COR-L47 (cell line): ENCODE measurements at places on chromosomes 16 and 17.

GRCh38 chr17:5758651-5759050 is 174.3 kb upstream of the NLRP1 start:
- DNase-seq: no peak

GRCh38 chr16:66050991-66051390 is 315.5 kb upstream of the CDH5 start:
- no peak for DNase-seq

DNA sequence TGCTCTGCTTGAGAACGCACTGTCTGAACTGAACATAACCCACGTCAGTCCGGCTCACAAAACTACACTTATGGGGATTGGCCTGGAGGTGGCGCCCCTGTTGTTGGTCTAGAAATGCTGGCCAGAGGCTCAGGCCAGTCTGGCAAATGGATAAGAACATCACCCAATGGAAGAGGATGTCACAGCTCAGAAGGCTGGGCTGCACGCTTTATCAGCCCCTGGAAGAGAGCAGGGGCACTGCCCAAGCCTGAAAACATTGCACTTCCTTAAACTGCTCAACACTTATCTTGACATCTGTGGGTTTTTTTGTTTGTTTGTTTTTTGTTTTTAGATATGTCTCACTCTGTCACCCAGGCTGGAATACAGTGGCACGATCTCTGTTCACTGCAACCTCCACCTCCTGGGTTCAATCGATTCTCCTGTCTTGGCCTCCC is 24.8 kb upstream of the BPTF start:
- peak; percentile 51 for DNase-seq

DNA sequence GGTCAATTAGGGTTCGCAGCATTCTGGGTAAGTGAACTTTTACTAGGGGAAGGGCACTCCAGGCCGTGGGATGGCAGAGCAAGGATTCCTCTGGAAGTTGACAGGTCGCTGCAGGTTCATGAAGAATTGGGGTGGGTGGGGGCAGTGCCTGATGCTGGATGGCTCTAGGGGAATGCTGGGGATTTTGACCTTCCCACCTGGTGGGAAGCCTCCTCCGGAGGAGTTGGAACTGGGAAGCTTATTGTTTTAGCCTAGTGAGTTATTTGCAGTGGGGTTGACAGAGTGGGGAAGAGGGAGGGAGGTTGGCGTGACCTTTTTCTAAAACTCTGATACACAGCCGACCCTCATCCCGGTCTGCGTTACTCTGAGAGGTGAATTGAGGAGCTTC is 606 bp upstream of the C17orf113 start:
- DNase-seq: no peak

DNA sequence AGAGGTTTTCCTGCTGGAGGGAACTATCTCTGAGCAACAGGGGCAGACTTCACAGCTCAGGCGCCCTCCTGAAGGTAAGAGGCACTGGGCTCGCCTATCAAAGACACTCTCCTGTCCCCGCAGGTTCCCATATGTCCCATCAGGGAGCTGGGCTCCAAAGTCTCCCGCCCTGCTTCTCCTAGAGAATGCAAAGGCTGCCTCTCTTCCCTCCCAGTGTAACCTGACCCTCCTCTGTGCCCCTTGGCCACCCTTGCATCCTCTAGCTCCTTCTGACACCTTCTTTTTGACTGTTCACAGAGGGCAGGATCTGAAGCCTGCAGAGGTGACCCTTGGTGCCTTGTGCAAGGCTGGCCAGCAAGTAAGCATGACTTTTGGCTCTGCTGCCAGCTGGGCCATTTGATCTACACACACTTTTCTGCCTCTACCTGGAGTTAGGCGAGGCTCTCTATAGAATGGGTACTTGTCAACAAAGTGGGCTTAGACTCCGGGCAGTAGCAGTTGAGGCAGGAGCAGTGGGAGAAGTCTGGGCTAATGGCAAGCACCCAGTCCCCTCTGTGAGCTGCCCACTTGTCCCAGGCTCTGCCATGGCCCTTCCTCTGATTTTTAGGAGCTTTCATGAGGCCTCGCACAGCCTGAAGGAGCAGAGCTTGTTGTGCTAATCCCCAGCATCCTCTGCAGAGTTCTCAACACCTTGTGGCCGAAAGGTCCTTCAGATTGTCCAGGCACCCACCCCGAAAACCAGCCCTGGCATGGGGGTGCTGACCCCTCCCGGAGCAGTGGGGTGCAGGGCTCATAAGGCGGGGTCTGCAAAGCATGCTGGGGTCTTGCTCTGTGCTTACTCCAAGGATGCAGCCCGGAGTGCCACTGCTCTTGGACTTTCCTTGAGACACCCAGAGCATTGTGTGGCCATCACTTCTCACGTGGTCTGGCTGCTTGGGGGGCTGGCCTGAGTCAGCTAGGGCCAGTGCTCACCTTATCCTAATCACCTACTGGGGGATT is 122.9 kb downstream of the METRNL start:
- no peak for DNase-seq
